ENCODE measurements at places on chromosomes 7 and 10.

DNA sequence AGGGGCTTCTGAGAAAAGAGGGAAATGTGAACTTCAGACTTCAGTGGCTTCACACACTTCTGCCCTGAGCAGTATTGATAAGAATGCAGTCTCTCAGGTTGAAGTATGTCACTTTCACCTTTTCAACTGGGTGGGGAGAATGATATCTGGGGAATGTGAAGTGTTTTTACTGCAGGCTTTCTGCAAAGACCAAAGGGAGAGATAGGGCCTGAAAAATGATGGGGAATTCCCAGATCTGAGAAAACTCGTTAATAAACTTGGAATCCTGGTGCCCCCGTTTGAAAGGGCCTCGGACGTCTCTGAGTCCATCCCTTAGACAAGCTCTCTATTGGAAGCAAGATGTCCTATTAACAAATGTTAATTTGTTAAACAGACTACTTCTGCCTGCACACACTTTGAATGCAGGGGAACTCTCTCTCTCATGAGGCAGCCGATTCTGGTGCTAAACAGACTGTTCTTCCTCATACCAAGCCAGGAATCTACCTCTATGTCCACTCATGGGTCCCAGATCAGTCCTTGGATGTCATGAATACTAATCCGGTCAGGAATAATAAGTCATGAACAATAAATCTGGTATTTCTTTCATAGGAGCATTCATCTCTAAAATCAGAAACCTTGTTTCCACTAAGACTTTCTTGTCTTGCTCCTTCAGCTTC, 193.6 kb downstream of the JCAD start:
- DNase-seq, result no peak

DNA sequence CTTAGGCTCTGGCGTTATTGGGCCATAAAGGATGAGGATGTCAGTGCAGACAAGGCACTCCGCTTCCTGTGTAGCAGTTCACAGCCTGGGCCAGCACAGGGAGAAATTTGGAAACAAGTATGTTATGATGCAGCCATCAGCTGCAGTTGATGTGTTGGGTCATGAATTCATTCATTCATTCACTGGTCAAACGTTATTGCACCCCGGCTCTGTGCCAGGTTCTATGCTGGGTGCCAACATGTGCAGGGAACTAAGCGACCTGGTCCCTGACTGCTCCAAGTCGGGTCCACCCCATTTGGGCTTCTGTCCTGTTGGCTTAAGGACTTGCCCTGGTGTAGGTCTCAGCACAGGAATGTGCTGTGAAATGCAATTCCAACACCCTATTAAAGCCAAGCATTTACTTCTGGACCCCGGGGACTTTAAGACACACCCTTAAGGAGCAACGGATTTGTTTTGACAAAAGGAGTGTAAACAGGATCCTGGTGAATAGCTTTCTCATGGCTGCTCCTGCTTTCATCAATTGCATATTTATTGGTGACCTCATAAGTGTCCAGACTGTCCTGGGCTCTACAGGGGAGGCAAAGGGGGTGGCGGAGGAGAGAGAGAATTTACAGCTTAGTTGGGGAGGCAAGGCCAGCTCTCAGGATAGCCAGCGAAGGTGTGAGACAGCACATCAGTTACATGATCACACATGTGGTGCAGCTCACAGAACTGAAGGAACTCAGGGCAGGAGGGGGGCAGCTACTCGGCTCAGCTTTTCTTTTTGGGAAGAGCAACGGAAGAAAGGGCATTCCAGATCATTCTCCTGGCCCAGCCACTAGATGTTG, 158.6 kb downstream of the GRK5 start:
- no peak for DNase-seq

DNA sequence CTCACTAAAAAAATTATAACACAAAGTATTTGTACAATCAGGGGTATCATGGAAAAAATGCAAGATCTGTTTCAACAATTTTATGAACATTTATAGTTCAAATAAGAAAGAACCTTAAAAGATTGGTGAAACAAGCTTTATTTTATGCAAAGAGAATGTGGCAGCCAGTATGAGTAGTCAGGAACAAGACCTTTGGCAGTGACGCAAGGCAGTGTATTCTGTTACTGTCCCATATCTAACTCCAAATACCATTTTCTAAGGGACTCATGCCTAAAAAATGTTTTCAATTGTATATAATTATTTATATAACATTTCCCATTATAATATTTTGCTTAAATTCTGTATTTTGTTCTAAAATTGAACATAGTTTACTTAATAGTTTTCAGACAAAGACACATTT, 19.1 kb upstream of the FAM53B start:
- no peak for DNase-seq

- no peak for DNase-seq
These were observed 319.8 kb downstream of the FRMD4A start for GRCh38 chr10:14010769-14011574.

DNA sequence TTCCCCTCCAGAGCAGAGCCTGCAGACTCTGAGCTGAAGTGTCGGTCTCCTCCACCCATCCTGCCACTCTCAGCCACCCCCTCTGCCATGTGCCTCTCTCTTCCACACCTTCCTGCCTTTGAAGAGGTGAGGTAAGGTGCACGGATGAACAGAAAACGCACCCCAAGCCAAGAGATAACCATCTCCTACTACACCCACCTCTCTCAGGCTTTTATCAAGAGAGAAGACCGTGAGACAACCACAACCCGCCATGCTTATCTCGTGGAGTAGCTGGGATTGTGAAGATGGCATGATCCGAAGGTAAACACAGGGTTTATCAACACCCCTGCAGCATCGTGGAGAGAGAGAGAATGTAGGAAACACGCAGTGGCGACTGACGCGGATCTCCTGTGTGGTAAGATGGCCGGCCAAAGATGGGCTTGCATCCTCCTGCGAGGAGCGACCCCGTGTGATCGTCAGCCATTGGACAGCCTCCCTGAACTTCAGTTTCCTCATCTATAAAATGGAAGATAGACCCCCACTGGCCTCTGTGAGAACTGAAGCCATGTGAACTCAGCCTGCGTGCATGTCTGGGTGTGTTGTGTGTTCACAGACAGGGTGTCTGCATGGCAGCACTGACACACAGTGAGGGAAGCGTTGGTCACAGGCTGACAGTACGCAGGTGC, 219.0 kb downstream of the DIP2C start:
- no peak for DNase-seq

DNA sequence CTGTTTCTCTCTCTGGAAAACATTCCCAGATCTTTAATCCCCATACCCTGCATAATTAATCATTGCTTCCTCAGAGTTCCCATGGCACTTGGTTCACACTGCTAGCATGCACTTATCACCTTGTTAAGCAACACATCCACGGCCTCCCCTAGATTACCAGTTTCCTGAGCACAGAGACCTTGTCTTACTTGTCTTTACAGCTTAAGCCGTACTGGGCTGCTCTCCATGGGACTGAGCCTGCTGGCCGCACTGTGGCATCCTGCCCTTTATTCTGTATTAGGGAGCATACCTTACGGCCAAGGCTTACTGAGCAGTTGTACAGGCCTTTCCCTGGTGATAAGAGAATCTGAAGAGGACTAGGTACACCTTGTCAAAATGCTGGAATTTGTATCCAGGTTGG, 190.2 kb downstream of the REEP3 start:
- DNase-seq, result no peak

All from head of caudate nucleus (tissue), 42 donors.